DMS153 (cell line): ENCODE measurements at places on chromosomes 2 and 18.

- no peak for DNase-seq
These were observed 131.3 kb downstream of the MAP4K4 start for GRCh38 chr2:101828673-101829334.

- no peak for DNase-seq
These were observed 113.6 kb upstream of the ITGA6 start for GRCh38 chr2:172313715-172314341.

DNA sequence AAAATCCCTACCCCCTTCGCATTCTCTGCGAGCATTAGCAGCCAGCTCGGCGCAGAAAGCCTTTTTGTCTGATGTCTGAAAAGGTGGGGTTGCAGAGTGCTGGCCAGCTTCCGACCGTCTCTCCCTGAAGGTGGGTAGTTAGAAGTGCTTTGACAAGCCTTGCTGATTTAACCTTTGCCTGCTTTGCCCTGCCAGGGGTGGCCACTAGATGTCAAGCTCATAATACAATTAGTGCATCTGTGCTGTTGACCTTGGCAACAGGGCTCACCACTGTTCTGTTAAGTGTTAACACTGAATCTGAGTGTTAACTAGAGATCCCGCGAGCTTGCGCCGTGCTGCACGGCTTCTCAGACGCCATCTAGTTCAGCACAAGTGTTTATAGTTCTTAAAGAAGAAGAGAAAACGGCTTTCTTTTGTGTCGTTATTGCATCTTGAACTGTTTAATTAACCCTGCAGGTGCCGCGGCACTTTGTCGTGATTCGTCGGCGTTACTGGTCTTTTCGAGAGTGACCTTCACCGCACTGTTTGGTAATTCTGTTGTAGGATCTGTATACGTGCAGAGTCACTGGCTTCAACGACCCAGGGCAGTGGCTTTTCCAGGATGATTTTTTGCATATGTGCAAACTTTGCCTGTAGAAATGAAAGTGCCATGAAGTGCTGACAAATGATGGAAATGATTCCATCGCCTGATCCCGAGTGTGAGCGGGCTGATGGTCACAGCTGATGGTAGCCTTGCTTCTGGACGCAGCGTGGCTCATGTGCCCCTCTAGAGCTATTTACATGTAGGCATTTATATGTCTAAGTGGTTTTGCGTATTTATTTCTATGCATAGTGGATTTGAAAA, 5.5 kb downstream of the SALL3 start:
- DNase-seq = peak; percentile 95

- no peak for DNase-seq
These were observed 589.2 kb upstream of the SALL3 start for GRCh38 chr18:78390348-78390951.

DNA sequence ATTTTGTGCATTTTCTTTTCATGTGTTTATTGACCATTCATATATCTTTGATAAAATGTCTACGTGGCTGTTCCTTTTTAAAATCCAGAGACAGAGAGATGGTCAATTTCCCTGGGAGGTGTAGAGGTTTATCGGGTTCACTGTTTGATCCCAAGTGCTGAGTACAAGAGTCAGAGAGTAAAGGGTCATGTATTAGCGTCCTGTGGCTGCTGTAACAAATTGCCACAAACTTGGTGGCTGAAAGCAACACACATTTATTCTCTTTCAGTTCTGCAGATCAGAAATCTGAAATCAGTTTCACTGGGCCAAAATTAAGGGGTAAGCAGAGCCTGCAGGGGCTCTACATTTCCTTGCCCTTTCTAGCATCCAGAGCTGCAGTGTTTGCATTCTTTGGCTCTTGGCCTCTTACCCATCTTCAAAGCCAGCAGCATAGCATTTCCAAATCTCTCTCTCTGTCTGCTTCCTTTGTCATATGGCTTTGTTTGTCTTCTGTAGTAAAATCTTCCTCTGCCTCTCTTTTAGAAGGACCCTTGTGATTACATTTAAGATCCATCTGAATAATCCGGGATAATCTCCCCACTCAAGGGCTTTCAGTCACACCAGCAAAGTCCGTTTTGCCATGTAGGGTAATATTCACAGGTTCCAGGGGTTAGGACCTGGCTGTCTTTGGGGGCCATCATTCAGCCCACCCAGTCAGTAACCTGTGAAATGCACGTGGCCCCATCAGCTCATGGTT, 49.9 kb downstream of the TMEM17 start:
- DNase-seq = no peak

- no peak for DNase-seq
These were observed 163.9 kb upstream of the TFPI start for GRCh38 chr2:187718092-187718491.

- no peak for DNase-seq
These were observed 66.9 kb upstream of the FZD5 start for GRCh38 chr2:207836521-207837133.

DNA sequence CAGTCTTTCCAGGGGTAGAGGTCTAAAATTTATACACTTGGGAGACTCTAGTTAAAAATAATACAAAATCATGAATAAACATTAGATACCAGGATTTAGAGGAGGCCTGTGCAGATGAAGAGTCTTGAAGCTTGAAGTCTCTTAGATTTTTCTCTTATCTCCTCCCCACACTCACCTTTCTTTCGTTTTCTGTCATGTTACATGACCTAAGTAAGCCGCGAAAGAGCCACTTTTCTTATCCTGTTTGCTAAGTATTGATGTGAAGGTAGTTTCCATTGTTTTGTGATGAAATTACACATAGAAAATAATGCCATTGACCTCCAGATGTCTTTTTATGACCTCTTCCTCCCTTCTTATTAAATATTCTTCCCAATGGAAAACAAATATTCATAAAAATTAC, 367.8 kb downstream of the LRRTM1 start:
- no peak for DNase-seq

DNA sequence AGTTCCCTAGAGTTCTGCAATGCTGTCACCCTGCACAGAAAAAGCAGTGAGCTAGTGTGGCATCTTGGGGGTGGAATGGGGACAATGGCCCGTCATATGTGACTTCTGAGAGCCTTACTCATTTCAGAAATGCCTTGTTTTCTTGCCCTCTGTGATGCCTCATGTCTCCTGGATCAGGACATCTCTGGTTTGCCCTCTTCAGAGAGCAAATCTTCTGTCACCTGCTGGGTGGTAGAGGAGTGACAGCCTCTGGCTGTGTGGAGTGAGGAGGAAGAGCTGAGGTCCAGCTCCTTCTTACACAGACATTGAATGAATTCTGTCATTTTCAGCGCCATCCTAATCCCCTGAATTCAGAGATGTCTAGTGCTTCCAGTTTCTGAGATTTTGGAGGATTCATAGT, 55.6 kb upstream of the PHLPP1 start:
- DNase-seq = no peak

- no peak for DNase-seq
These were observed 29.3 kb downstream of the SERPINE2 start for GRCh38 chr2:224009605-224010315.

- no peak for DNase-seq
These were observed 146.1 kb downstream of the PXDN start for GRCh38 chr2:1598041-1598710.

DNA sequence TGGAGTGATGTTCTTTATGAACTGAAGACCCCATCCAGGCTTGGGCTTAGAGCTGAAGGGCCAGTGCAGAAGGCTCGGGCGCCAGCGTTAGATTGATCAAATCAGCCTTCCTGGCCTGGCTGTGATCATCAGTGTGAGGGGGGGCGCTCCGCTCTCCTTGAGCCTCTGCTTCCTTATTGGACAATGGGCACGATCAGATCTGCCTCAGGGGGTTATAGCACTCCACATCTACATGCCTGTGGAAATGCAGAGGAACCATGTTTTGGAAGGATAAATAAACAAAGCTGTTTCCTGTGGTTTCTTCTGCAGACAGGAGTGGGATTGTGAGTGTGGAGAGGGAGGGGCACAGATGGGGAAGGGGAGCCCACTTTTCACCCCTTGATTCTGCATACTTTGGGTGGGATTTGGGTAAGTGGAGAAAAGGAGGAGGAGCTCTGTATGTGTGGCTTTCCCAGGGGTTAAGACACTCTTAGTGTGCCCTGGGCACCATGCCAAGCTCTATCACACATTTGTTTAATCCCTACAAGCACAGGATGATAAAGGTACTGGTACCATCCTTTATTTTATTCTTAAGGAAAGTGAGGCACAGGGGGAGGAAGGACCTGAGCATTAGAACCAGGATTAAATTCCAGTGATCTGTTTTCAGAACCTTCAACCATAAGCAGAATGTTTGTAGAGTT, 150.5 kb downstream of the EN1 start:
- no peak for DNase-seq

DNA sequence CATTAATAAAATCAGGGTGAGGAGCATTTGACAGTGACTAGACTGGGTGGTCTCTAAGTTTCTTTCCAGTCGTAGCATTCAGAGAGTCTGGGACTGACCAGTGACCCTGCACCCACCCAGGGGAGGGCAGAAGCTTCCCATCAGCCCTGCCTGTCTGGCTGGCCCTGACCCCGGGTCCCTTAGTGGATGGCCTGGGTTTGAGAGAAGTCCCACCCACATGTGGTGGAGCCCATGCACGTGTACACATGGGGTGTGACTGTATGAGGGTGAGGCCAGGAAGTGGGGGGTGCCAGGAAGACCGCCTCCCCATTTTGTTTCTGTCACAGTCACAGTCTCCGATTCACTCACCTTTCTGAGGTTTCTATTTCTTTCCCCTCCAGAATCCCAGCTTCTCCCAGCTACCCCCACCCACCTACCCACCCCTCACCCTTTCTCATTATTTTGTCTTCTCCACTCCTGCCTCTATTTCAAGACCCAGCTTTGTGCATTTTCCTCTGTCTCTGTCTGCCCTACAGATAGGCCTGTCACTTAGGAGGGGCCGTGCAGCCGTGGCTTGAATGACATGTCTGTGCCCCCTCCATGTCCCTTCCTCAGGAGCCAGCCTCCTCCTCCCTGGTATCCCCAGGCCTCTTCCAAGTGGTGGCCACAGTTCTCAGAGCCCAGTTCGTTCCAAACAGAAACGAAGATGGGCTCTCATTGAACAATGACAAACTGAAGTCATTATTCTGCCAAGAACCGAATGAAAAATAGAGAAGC, 13.6 kb downstream of the CIB4 start:
- no peak for DNase-seq

DNA sequence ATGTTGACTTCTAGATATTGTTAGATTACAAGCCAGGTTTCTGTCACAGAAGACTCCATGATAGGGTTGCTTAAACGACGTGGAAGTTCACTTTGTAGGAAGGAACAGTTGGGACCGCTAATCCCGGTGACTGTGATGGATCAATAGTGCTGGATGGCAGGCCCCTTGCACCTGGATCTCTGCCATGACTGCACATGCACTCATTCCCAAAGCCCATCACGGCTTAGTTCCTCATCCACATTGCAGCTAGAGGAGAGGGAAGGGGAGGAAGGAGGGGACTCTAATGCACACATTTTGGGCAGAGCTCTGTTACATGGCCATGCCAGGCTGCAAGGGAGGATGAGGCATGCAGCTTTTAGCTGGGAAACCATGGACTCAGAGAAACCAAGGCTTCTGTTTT, 773.7 kb upstream of the RAB6C start:
- no peak for DNase-seq

- DNase-seq = no peak
These were observed 178.9 kb upstream of the SERPINE2 start for GRCh38 chr2:224217962-224218347.

DNA sequence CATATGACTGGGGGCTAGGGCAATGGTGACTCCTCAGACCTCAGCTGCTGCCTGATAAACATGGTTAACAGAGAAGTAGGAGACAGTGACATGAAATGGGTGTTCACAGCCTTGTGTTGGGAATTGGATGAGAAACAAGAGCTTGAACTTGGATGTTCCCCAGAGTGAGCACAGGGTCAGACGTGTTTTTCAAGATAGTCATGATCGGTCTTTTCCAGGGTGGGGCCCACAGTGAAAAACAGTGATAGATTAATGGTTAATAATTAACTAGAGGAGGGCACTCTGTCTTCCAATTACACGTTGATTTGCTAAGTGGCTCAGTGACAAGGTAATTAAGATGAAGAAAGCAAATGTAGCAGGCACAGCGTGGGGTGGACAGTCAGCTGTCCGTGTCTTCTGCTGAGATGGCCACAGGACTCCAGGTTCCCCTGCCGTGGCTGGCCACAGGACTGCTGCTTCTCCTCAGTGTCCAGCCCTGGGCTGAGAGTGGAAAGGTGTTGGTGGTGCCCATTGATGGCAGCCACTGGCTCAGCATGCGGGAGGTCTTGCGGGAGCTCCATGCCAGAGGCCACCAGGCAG, at the start of gene UGT1A3:
UGT1A3 (plus strand) TSS at position 320 of the 579 bp plus-strand sequence; CDS start at position 405, 85 bp downstream.
- no peak for DNase-seq

GRCh38 chr18:61502472-61502871, 169.2 kb downstream of the CDH20 start:
- no peak for DNase-seq

GRCh38 chr2:28447086-28447485, 48.8 kb upstream of the PLB1 start:
- DNase-seq = no peak
